ENCODE measurements at places on chromosomes 4 and X. TPM values are rescaled to one million over a fixed set of nuclear protein-coding genes. Genes with fewer than 3 reads are reported as not detected.

Gene PDZD11
- total RNA-seq: 40.3 TPM

Gene CFI
- total RNA-seq: 3.0 TPM

Gene CHRDL1
- total RNA-seq: 1.2 TPM

Gene LAP3
- 116 TPM for total RNA-seq

Gene RBPJ
- total RNA-seq: 202 TPM

Gene CSN1S1
- not detected for total RNA-seq

Gene PLXNB3
- 5.5 TPM for total RNA-seq

Gene ESX1
- not detected for total RNA-seq

Gene RBMXL3
- total RNA-seq: not detected

Gene ZXDA
- total RNA-seq: 5.3 TPM

Gene CNGA1
- total RNA-seq: not detected

Gene RNF175
- 0.11 TPM for total RNA-seq

Gene UBA6
- total RNA-seq: 183 TPM

Gene CCDC149
- 13.5 TPM for total RNA-seq

Gene USP17L10
- not detected for total RNA-seq

Gene SPANXB1
- total RNA-seq: not detected

Gene ERVMER34-1
- total RNA-seq: under 0.01 TPM

Gene FAM114A1
- 453 TPM for total RNA-seq

Gene LINC00632
- 9.8 TPM for total RNA-seq

Gene CFAP47
- total RNA-seq: 0.12 TPM

Gene HELT
- not detected for total RNA-seq

Gene LGI2
- 0.12 TPM for total RNA-seq

Gene NLGN4X
- not detected for total RNA-seq

Gene TRPC5OS
- not detected for total RNA-seq

Gene CSAG1
- total RNA-seq: not detected

Gene CLNK
- total RNA-seq: not detected

Gene RTL5
- total RNA-seq: 2.2 TPM

Gene FREM3
- not detected for total RNA-seq

Gene MXRA5
- total RNA-seq: 49.0 TPM

Gene UGT2B17
- not detected for total RNA-seq

Gene TLR10
- total RNA-seq: not detected

Gene RAB33A
- total RNA-seq: 4.3 TPM

Gene FABP2
- total RNA-seq: not detected

Gene C1QTNF7
- 0.12 TPM for total RNA-seq

Gene PABPC1L2A
- not detected for total RNA-seq
